Thymus (tissue), 14 donors: ENCODE measurements at places on chromosomes 1 and 21. TPM values are rescaled to one million over a fixed set of nuclear protein-coding genes. Genes with fewer than 3 reads are reported as not detected.
A peak's percentile ranks its signal among the peaks of the same experiment; 100 is the strongest.

DNA sequence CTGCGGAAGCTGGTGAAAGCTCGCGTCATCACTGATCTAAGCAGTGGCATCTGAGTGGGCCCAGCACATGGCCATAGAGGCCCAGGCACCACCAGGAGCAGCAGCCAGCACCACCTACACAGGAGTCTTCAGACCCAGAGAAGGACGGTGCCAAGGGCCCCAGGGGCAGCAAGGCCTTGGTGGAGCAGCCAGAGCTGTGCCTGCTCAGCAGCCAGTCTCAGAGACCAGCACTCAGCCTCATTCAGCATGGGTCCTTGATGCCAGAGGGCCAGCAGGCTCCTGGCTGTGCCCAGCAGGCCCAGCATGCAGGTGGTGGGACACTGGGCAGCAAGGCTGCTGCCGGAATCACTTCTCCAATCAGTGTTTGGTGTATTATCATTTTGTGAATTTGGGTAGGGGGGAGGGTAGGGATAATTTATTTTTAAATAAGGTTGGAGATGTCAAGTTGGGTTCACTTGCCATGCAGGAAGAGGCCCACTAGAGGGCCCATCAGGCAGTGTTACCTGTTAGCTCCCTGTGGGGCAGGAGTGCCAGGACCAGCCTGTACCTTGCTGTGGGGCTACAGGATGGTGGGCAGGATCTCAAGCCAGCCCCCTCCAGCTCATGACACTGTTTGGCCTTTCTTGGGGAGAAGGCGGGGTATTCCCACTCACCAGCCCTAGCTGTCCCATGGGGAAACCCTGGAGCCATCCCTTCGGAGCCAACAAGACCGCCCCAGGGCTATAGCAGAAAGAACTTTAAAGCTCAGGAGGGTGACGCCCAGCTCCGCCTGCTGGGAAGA, 3.2 kb upstream of the ARTN start:
- peaks cover 3% of the 10 kb centered on the region for H3K36me3 ChIP-seq
- peaks cover 37% of the 10 kb centered on the region for H3K27me3 ChIP-seq
- H3K4me1 ChIP-seq: peaks cover 3% of the 10 kb centered on the region

DNA sequence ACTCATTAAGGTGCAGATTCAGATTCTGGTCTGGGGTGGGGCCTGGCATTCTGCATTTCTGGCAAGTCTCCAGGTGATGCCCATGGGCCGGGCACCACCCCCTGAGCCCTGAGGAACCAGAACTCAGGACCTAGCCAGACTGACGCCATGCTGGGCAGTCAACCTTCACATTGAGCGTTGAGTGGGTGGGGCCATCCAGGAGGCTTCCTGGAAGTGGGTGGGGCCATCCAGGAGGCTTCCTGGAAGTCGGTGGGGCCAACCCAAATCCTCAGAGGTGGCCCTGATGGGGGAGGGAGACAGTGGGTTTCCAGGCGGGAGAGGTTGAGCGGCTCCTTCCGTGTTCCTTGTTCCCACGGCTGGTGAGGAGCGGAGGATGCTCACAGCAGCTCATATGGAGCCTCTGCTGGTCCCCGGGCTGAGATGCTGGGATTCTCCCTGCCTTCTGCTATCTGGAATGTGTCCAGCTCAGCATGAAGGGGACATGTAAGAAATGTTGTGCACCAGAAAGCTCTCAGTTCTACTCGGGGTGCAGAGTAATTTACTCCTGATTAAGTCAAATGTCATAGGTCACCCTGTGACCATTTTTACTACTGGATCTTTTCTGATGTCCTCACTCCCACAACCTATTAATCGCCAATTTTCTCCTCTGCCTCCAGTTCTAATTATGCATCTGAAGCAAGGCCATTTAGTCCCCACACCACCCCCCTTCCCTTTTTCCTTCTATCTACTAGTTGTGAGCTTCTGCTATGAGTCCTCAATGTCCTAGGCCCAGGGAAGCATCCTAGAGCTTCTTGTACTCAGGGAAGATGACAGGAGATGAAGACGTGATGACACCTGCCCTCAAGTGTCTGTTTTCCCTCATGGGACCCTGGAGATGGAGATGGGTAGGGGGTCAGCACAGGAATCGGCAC, 435.4 kb downstream of the PTPRU start:
- no peaks in the 10 kb centered on the region for H3K27me3 ChIP-seq
- no peaks in the 10 kb centered on the region for H3K4me1 ChIP-seq
- DNase-seq: no peak
- no peaks in the 10 kb centered on the region for H3K36me3 ChIP-seq

GRCh38 chr1:204483791-204484190, 10.8 kb downstream of the PIK3C2B start:
- H3K36me3 ChIP-seq: no peaks in the 10 kb centered on the region
- no peak overlapping the region for H3K4me3 ChIP-seq
- H3K27ac ChIP-seq: no peak overlapping the region
- no peaks in the 10 kb centered on the region for H3K27me3 ChIP-seq
- no peak for DNase-seq

DNA sequence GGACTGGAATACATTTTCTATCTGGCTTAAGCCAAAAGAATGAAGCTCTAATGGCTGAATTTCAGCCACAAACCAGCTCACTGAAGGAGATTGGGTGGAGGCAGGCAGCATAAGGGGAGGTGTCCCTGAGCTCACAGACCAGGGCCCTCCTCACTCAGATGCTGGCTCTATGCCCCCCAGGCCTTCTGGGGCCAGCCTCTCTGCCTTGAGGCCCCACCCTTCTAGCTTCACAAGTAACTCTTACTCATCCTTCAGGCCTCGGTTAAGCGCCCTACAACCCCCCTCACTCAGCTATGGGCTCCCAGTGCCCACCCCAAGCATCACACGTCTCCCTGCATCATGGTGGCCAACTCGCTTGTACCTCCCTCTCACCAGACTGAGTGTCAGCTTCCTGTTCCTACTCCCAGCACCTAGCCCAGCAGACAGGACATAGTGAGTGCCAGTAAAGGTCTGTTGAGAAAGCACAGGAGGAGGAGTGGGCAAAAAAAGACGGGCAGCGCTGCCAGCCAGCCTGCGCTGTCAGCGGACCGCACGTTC, 40.8 kb upstream of the GPR157 start:
- H3K27me3 ChIP-seq: no peaks in the 10 kb centered on the region
- no peak overlapping the region for H3K4me3 ChIP-seq
- no peak overlapping the region for H3K27ac ChIP-seq
- H3K36me3 ChIP-seq: no peaks in the 10 kb centered on the region

DNA sequence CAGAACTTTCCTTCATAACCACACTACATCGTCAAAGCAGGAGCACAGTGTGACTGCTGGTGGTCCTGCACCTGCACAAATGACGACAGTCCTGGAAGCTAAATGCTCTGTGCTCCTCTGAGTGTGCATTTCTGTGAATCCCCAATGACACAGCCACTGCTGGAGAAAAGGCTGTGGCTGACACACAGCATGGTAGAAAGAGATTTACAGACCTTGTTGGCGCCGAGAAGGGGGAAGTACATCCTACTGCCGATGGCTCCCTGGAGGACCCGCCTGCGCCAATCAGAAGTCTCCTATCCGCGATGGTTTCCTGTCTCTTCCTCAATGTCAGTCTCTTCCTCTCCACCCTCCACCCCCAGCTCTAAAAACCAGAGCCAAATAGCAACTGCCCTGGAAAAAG, 115.4 kb upstream of the RAB4A start:
- DNase-seq: peak; percentile 47
- no peaks in the 10 kb centered on the region for H3K27me3 ChIP-seq

- H3K36me3 ChIP-seq: no peaks in the 10 kb centered on the region
- H3K27ac ChIP-seq: no peak overlapping the region
- no peak for DNase-seq
- H3K27me3 ChIP-seq: no peaks in the 10 kb centered on the region
- H3K4me1 ChIP-seq: no peaks in the 10 kb centered on the region
Measured at GRCh38 chr1:245464290-245464689, 309.5 kb downstream of the KIF26B start.

GRCh38 chr21:16873176-16873575, 639.7 kb upstream of the CXADR start:
- no peak overlapping the region for H3K4me3 ChIP-seq
- H3K36me3 ChIP-seq: no peaks in the 10 kb centered on the region
- H3K4me1 ChIP-seq: no peaks in the 10 kb centered on the region
- H3K27me3 ChIP-seq: no peaks in the 10 kb centered on the region
- no peak overlapping the region for H3K27ac ChIP-seq

The TNFSF4 gene
- total RNA-seq: 3.7 TPM

The C1orf94 gene
- not detected for total RNA-seq

GRCh38 chr1:217431395-217431794, 199.5 kb downstream of the GPATCH2 start:
- DNase-seq: no peak
- H3K27me3 ChIP-seq: no peaks in the 10 kb centered on the region
- no peaks in the 10 kb centered on the region for H3K36me3 ChIP-seq
- no peaks in the 10 kb centered on the region for H3K4me1 ChIP-seq
- no peak overlapping the region for H3K27ac ChIP-seq

GRCh38 chr1:104125970-104126369, 376.3 kb downstream of the AMY1C start:
- H3K27ac ChIP-seq: no peak overlapping the region
- H3K36me3 ChIP-seq: no peaks in the 10 kb centered on the region
- DNase-seq: no peak
- no peaks in the 10 kb centered on the region for H3K27me3 ChIP-seq
- H3K4me1 ChIP-seq: no peaks in the 10 kb centered on the region
- no peak overlapping the region for H3K4me3 ChIP-seq

- H3K27ac ChIP-seq: no peak overlapping the region
- no peak overlapping the region for H3K4me3 ChIP-seq
- H3K4me1 ChIP-seq: no peaks in the 10 kb centered on the region
- no peak for DNase-seq
- no peaks in the 10 kb centered on the region for H3K36me3 ChIP-seq
Measured at GRCh38 chr1:191620883-191621282, 537.4 kb upstream of the RGS18 start.
